ENCODE measurements at places on chromosomes 7 and 10.

GRCh38 chr7:155509725-155510551 lies 36.4 kb downstream of the CNPY1 start:
- no peak for DNase-seq

GRCh38 chr10:126041117-126041516 lies 144.8 kb downstream of the FANK1 start:
- DNase-seq = no peak

- DNase-seq = no peak
Measured at GRCh38 chr10:77110757-77111156, 526.9 kb downstream of the KCNMA1 start.

DNA sequence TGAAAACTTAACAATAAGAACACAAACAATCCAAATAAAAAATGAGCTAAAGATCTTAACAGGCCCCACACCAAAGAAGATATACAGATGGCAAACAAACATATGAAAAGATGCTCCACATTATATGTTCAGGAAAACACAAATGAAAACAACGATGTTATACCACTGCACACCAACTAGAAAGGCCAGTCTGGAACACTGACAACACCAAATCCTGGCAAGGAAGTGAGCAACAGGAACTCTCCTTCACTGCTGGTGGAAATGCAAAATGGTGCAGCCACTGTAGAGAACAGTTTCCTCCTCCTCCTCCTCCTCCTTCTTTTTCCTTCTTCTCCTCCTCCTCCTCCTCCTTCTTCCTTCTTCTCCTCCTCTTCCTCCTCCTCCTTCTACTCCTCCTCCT lies 12.2 kb upstream of the NCAPG2 start:
- no peak for DNase-seq

DNA sequence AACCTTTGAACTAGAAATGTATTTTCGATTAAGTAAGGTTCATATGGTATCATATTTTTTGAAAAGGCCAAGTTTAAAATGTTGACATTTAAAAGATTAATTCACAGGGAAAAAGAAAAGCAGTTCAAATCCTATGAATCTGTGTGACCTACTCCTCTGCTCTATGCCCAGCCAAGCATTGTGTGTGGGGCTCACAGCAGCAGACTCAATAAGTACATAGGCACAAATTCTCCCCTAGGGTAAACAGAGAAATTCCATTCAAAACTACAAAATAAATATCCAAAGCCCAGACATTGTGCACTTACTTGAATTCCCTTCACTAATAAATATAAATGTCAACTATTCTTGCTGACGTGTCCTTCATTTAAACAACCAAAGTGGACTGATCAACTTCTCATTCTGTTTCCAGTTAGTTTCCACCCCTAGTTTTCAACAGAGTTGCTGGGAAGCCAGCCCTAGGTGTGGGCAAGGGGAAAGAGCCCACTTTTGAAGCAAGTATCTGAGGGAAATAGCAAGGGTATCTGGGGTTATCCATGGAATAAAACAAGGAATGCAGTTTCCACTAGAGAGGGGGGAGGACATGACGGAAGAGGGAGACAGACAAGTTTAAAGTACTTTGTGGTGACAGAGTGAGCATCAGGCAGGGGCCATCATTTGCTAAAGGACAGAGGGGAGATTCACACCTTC lies 533.3 kb downstream of the SORCS1 start:
- no peak for DNase-seq

DNA sequence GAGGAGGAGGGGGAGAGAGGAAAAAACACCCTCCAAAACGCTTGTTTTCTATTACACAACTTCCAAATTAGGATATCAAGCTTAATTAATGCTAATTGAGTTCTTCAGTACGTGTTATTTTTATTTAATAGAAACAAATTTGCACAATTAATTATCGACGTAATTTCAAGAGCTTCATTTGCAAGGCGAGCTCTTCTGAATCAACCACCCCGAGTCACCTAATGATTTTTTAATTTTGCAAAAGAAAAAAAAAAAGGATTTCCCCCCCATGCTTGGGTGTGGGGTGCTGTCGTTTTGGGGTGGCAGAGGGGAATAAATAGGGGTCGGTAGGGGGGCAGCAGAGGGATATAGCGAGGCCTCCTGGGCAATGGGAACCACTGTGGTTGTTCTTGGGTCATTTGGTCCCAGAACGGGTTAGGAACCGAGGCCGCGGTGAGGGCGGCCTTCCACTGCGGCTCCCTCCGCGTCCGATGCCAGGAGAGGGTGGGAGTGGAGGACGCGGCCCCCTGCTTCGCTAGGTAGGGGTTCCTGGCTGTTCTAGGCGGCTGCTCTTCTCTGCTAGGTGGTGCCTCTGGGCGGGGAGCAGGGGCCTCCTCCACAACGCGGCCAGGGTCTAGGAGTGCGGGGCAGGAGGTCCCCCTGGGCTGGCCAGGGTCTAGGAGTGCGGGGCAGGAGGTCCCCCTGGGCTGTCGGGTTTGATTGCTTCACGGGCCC lies 7.3 kb downstream of the UNCX start:
- no peak for DNase-seq

- DNase-seq = no peak
Measured at GRCh38 chr10:54985732-54986131, 184.7 kb upstream of the PCDH15 start.

- DNase-seq = no peak
Measured at GRCh38 chr10:33071857-33072256, 113.8 kb upstream of the ITGB1 start.

- DNase-seq = no peak
Measured at GRCh38 chr7:108845951-108846350, 276.3 kb downstream of the DNAJB9 start.

- no peak for DNase-seq
Measured at GRCh38 chr10:102804382-102805055, 32.7 kb downstream of the CYP17A1 start.

DNA sequence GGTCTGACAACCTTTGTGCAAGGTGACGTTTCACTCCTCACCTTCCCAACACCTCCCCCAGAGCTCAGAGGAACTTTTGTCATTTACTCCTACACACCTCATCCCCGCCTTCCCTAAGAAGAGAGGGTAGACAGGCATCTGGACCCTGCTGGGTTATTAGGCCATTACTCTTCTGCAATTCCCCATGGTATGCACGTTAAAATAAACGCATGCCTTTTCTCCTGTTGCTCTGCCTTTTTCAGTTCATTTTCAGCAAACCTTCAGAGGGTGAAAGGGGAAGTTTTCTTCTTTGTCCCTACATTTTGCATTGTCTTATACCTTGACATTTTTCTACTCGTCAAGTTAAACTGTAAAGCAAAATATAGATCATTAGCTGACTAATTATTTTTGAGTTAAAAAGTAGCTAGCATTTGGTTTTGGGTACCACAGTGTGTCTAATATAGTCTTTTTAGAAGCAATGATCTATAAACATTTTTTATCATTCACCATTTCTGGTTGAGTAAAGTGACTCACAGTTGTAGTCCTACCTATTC lies 10.5 kb upstream of the EDRF1 start:
- DNase-seq = no peak

DNA sequence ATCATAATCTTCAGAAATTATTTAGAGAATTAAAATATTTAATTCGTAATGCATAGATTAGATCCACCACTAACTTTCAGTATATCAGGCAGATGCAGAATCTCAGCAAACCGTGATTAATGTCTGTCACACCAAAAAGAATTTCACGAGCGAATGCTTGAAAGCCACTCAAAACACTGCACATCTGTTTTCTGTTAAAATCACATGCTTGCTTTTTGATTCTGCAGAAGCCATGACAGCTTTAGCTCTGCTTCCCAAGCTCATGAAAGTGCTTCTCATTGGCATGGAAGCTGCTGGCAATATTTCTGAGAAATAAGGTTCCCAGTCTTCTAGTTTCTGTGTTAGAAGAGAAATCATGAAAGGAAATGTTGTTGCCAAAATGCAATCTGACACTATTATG lies 837.8 kb upstream of the LRRN3 start:
- DNase-seq = no peak

DNA sequence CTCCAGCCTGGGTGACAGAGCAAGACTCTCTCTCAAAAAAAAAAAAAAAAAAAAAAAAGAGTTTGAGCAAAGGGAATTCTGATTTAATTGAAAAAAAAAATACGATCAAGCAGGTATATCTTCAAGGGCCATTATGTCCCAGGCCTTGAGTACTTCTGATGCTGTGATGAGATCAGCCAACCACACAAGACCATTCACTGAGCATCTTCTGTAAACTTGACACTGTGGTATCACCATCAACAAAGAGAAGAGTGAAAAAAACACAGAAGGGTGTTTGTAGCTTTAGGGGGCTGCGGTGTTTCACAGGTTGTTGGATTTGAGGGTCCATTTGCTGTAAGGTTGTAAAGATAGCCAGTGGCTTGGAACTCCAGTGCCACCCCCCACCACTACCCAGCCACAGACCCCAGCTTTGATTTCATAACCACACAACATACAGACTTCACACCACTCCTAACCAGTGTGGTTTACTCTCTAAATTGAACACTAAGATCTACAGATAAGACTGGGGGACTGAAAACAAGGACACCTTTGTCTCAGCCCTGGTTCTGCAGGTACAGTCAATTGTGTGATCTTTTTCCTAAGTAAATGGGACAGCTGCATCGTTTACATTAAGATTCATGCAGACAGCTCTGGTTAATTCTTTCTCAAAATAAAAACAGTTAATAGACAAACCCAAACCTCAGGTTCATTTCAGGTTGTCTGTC lies 66.4 kb downstream of the CDC123 start:
- no peak for DNase-seq

DNA sequence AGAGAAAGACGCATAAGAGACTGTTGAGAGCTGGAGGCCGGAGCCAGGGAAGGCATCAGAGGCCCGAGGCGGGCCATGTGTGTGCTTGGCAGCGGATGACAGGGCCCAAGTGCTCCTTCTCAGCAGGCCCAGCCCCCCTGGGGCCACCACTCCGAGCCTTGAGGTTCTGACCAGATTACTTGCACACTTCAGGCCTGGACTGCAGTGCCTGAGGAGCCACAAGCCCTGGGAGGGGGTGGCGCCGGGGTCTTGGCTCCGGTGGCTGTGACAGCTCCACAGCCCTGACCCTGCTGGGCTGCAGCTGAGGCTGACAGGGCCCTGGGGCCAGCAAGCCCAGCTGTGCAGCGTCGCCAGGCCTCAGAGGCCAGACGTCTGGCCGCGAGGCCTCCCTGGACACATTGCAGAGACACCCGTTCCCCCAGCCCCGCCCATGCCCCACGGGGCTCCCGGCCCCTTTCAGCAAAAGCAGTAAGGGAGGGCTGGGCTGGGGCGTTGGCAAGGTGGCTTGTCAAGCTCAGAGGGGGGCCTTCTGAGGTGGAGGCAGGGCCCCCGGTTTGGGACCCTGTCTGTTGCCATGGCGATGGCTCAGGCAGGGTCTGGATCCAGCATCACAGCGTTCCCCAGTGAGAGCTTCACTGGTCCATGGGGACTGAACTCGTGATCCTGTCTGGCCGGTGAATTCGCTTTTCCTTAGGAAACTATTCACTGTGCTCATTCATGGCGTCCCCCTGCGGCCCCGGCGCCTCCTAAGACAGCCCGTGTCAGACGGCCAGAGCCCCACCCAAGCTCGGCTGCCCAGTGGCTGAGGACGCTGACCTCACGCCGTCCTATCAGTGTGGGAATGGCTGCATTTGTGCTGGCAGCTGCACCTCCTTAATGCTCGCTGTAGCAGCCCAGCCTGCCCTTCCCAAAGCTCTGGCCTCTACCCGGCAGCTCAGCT lies 5.7 kb downstream of the ELN start:
- DNase-seq = no peak

All from stimulated activated CD4-positive, alpha-beta T cell treated with anti-CD3 and anti-CD28 coated beads, Interleukin-4, amount 100 ng/mL, for 4 hours (primary cell).